HL-60 (cell line): ENCODE measurements at places on chromosomes 1 and 21.

GRCh38 chr1:61389926-61390845, 307.8 kb downstream of the NFIA start:
- no peak for DNase-seq

DNA sequence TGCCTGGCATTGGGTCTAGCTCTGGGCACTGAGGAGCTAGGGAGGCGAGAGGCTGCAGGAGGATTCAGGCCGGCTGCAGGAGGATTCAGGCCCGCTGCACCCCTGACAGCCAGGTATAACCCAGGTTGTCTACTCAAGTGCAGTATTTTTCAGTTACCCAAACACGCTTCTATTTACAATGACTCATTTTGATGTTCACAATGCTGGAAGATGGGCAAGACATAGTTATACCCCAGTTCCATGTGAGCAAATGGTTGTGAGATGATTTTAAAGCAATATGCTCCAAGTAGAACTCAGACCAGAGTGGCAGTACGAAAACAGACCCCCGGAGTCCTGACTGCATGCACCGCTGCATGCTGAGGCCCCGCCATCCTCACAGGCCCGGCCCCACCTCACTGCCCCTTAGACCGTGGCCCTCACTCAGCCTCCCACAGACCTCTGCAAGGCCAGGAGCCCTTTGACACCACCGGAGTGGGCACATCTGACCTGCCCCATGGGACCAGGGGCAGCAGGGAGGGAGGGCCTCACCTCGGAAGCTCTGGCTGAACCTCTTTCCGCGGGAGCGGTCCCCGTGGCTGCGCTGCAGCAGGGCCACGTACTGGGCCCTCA, 553 bp downstream of the LEFTY1 start:
- DNase-seq, result no peak

GRCh38 chr1:198499588-198499987, 40.9 kb downstream of the ATP6V1G3 start:
- no peak for DNase-seq

DNA sequence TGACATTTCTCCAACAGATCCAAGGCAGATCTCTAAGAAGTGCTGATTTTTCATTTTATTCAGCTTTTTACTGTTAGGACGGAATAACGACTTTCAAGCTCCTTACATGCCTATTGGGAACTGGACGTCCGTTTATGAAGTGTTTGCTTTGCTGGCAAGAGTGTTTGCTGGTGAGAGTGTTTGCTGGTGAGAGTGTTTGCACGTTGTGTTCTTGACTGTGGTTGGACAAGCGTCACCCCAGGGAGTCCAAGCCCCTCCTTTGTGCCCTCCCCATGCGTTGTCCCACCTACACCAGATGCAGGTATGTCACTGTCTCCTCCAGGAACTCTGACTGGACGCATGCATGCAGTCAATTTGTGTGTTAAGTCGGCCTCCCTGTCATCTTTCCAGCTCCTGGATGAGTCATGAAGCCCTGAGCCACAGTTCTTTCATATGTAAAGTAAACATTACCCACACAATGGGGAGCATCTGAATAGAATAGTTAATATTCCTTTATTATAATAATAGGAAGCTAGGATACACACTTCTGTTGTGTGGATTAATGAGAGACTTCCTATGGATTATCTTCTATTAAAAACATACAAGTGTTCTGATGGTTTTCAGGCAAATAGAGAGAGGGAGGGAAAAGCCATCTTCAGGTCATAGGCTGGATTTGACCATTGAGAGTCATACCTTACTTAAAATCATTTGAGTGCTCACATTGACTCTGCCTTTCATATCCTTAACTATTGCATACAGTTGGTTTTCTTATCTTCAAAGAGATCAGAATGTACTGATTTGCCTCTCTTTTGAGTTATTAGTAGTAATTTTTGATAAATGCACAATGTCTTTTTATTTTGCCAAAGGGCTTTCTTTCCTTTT, 119.2 kb downstream of the GALNT2 start:
- no peak for DNase-seq

GRCh38 chr1:184965944-184966860, 8.1 kb downstream of the NIBAN1 start:
- DNase-seq, result no peak

- DNase-seq, result peak; percentile 7
Measured at GRCh38 chr1:21233490-21233889, 56.8 kb downstream of the ECE1 start.

DNA sequence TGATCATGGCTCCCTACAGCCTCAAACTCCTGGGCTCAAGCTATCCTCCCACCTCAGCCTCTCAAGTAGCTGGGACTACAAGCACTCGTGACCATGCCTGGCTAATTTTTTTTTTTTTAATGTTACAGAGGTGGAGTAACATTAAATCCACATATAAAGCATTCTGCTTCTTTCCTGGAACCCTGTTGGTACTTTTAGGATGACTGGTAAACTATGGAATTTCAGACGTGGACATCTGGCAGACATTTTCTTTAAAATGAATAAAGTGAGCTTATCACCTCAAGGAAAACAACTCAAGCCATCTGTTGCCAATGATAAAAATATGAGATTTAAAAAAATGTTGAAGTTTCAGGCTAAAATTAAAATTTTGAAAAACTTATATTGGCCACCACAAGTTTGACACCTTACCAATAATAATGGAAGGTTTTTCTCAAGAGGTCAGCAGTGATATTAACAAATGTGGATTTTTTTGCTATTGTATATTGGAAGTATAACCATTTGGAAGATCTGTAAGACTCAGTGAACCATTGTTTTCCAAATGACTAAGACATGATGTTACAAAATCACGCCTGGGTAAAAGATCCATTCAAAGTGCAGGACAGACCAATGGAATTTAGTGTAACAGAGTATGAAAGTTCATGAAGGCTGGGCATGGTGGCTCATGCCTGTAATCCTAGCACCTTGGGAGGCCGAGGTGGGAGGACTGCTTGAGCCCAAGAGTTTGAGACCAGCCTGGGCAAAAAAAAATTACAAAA, 52.7 kb upstream of the EIF4G3 start:
- no peak for DNase-seq
